Stimulated activated CD8-positive, alpha-beta memory T cell treated with anti-CD3 and anti-CD28 coated beads, Interleukin-4, amount 100 ng/mL, for 1 hour (primary cell): ENCODE measurements at places on chromosomes 7 and 10.

DNA sequence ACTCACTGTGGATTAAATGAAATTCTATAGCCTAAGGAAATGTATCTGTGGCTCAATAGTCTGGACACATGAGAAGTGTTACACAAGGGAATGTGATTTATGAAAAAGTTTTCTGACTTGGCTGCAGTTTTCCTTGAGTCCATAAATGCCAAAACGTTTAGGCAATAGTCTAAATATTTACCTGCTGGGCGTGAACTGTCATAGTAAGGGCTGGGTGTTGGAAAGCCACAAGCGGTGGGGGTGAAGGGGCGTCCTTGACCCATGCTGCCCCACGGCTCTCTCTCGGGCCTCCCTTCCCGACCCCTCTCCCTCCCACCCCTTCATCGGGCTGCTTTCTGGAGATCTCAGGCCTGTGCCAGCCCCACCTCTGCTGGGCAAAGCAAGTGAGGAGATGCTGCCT lies 223.7 kb downstream of the BUB3 start:
- no peak for DNase-seq

- DNase-seq, result no peak
Observed at GRCh38 chr7:151000897-151001495, 10.2 kb downstream of the NOS3 start.

- DNase-seq, result no peak
Observed at GRCh38 chr10:48639632-48640031, 34.8 kb upstream of the ARHGAP22 start.

DNA sequence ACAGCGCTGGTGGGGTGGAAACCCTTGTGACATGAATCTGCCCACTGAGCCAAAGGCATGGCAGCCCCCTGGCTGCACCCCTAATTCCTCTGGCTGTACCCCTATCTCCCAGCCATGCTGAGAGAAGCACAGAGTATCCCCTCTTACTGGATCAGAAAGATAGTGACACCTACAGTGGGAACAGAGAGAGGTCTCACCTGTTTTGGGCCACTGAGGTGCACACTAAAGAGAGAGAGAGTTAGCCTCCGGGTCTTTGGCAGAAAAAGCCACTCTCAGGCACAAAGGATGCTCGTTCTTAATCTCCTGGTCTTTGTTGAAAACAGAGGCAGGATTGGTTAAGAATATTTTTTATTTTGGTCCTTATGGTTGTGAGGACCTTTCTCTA lies 11.3 kb downstream of the TSPAN14 start:
- DNase-seq, result no peak

- DNase-seq, result no peak
Observed at GRCh38 chr7:5500777-5501350, 77.2 kb upstream of the TNRC18 start.

GRCh38 chr7:125119559-125120115 lies 190.0 kb upstream of the POT1 start:
- no peak for DNase-seq

DNA sequence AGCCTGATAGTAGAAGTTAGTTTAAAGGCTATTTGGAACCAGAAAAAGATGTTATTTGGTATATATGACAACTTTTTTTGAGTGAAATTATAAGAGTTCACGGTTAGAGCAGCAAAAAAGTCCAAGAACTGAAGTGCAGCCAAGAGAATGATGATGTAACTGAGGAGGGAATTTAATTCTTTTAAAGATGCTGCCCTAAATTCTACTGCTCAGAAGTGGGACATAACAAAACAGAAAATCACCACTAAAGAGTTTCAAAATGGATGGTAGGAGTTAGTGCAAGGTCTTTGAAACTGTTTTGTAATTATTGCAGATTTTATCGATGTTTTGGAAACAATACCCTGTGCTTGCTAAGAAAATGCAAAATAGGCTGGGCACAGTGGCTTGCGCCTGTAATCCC lies 6.5 kb downstream of the SAMD8 start:
- DNase-seq, result no peak

- DNase-seq, result no peak
Observed at GRCh38 chr7:90723866-90724265, 127.7 kb downstream of the CDK14 start.

DNA sequence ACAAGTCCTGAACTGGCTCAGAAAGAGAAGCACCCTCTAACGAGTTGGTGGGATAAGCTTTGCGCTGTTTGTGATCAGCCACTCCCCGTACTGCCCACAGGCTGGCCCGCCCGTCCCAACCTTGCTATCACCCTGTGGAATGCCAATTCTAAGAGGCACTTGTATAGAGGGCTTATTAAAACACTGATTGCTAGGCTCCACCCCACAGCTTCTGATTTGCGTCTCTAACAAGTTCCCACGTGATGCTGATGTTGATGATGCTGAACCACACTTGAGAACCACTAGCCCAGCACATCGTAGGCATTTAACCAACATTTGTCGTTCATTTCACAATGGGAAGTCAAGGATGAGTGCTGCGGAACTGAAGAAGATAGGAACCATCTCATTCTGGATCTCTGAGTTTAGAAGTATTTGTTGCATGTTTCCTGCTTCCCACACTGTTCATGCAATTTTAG lies 12.7 kb upstream of the GSAP start:
- no peak for DNase-seq

DNA sequence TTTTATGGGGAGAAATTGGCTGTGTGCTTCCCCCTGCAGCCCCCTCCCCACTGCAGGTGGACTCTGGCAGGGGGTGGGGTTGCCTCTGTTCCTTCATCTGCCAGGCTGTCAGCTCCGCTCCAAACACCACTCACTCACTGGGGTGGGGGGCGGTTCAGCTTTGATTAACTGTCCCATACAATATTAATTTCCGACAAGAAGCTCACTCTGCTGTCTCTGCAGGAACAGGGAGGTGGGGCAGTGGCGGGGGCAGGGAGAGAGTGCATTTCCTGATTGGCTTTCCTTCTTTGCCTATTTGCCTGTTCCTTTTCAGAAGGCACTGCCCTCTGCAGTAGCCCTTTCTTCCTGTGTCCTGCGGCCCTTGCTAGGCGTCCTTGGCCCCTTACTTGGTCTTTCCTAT lies 500.8 kb downstream of the PLXNA4 start:
- DNase-seq, result no peak

DNA sequence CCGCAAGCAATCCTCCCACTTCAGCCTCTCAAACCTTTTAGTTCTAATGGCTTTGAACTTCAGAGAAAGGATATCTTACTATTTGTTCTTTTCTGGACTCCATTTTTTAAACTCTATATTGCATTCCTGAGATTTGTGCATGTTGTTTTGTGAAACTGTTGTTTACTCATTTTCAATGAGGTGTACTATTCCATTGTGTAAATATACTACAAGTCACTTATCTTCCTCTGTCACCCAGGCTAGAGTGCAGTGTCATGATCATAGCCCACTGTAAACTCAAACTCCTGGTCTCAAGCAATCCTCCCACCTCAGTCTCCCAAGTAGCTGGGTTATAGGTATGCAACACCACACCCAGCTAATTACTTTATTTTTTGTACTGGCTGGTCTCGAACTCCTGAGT lies 31.4 kb upstream of the AKR1D1 start:
- DNase-seq, result no peak

- no peak for DNase-seq
Observed at GRCh38 chr10:100522945-100523344, 3.3 kb upstream of the SEC31B start.

DNA sequence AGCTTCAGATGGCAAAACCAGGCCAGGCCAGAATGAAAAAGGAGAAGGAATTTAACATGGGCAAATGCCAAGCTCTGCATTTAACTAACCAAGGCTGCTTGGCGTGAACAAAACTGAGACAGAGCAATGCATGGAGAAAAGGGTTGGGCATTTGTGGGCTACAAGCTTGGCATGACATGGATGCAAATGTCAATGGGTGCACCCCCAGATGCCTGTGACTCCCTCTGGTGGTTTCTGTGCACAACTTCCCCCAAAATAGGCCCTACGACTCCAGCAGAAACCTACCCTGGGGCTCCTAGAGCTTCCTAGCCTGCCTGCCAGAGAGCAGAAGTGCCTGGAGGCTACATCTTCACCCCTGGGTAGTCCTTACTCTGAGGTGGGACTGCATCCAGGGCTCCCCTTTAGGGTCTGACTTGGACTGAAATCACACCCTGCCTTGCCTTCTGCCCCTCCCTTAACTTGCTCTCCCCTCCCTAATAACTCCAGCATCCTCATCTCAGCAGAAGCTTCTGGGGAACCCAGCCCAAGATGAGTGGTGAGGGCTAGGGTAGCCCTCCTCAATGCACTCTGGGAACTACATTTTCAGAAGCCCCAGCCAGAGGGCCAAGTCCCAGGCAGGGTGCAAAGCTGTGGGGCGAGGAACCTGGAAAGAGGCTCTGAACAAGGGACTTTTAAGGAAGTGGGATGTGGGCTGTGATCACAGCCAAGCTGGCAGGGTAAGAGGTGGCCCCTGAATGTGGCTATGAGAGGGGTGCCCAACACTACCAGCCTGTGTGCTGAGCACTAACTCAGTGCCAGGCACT lies 11.3 kb downstream of the GPRIN2 start:
- no peak for DNase-seq

- DNase-seq, result no peak
Observed at GRCh38 chr7:105191331-105191730, 177.3 kb downstream of the KMT2E start.
